Activated T-helper 1 cell treated with anti-CD3 and anti-CD28 coated beads, Interleukin-2, amount 50 U/mL, for 16 hours (primary cell): ENCODE measurements at places on chromosomes 2 and 18.
A peak's percentile ranks its signal among the peaks of the same experiment; 100 is the strongest.

DNA sequence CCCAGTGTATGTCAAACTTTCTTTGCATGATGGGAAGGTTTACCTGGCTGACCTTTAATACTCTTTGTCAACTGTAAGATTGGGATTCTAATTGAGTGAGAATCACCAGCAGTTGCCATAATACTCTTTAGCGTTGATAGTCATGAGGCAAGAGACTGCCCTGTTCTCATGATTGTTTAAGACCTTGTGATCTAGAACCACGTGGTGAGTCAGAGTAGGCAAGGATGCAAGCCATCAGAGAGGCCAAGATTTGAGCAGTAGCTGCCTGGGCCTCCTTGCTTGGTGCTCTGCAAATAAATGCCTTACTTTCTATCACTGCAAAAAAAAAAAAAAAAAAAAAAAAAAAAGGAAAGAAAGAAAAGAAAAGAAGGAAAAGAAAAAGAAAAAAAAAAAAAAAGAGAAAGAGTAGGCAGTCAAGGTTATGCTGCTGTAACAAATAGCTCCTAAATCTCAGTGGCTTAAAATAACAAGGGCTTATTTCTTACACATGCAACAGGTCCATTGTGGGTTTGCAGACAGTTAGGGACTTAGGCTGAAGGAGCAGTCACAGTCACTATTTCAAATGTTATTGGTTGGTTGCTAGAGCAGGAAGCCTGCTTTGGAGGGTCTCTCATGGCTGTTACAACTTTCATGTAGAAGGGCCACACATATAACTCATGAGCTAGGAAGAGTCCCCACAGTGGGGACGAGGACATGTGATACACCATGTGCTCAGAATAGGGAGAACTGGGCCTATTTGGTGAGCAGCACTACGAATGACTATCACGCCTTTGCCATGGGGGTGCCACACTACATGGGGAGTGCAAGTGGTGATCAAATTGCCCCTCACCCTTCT is 21.7 kb downstream of the IL1R2 start:
- no peak for DNase-seq

- DNase-seq, result no peak
These were observed 71.9 kb upstream of the NFU1 start for GRCh38 chr2:69509011-69509749.

DNA sequence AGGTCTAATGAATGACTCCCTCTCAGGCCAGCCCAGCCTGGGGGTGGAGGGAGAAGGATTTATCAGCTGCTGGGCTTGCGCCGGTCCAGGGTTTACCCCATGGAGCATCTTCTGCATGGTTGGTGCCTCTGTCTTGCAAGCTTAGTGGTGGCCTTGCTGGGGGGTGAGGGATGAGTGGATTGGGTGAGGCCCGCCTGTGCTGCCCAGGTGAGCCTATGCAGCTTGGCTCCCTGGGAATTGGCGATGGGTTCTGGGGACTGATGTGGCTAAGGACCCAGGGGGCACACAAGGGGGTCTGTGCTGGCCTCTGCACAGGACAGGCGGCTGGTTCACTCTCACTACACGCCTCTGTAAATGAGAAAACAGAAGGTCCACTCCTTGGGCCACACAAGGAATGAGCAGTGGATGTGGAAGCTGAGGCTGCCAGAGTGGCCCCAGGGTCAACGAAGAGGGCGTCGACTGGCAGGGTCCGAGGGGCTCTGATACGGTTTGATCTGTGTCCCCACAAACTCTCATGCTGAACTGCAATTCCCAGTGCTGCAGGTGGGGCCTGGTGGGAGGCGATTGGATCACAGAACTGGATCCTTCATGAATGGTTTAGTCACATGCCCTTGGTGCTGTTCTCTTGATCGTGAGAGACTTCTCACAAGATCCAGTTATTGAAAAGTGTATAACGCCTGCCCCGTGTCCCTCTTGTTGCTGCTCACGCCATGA is 151.6 kb upstream of the HDAC4 start:
- no peak for DNase-seq

GRCh38 chr18:34787931-34788532 is 77.9 kb downstream of the DTNA start:
- no peak for DNase-seq

- peak; percentile 18 for DNase-seq
These were observed 2.5 kb upstream of the CNDP2 start for GRCh38 chr18:74493689-74494088.

- DNase-seq, result no peak
These were observed 134.4 kb downstream of the MAIP1 start for GRCh38 chr2:200089756-200090109.

DNA sequence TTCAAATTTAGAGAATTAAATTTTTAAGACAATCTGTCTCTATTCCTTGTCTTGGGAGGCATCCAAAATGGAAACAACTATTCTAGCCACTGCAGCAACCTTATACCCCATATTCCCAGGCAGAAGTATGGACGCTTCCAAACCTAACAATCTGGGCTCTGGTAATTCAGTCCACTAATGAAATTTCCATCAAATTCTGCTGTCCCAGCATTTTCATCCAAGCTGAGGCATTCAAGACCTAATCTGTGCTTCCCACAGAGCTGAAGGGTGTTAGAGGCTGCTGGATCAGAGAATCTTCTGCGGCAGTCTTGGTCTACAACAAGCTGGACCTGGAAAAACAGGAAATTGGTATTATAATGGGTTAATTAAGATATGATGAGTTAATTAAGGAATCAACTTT is 42.5 kb upstream of the CYRIA start:
- DNase-seq, result no peak

GRCh38 chr2:203532957-203533658 is 2.0 kb downstream of the RAPH1 start:
- DNase-seq, result no peak

- DNase-seq, result no peak
These were observed 266.6 kb downstream of the ETAA1 start for GRCh38 chr2:67663776-67664175.

- DNase-seq, result no peak
These were observed 1.1 kb upstream of the FAM237A start for GRCh38 chr2:206641226-206641625.

DNA sequence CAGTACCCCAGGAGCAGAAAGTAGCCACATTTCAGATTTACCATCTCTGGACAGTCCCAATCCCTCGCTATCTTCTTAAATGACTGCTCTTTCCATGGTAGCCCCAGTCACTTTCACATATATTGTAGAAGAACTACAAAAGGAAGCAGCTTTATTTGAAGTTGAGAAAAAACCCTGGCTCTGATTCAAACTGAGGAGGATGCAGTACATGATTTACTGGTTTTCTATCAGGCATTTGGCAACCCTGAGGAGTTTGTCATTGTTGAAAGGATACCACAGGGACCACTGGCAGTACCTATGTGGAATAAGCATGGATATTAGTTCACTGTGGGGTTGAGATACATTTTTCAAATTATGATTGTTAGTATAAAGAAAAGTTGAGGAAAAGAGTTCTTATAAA is 640.9 kb upstream of the SETBP1 start:
- no peak for DNase-seq

DNA sequence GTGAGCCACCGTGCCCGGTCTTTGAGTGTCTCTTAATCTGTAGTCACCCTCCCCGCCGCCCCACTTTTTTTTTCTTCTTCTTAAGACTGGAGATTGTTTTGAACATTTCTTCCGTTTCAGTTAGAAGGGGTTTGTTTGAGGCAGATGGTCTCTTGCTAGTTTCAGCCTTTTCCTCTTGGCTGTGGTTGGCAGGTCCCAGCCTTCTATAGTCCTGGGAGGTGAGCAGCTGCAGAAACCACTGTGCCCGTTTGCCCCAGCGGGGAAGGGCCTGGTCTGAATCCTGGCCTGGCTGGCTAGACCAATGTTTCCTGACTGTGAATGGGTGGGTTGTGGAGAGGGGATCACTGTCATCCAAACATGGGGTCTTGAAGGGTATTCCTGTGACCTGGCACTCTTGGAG is 30.1 kb upstream of the MCFD2 start:
- DNase-seq, result no peak

DNA sequence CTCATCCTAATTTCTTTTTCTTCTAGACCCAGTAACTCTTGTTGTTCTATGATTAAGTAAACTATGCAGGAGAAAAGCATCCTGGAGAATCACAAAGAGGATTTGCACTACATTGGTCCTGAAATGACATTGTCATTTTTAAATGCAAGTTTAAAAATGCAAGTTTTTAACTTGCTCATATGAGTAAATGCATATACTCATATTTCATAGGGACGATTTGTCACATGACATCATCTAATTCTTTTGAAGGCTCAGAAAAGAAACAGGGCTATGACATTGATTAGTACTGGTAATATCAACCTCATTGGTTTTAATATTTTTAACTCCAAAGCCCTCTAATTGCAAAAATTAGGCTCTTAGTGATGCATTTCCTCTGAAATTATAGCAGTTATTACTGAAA is 324.4 kb downstream of the LRRTM1 start:
- no peak for DNase-seq

DNA sequence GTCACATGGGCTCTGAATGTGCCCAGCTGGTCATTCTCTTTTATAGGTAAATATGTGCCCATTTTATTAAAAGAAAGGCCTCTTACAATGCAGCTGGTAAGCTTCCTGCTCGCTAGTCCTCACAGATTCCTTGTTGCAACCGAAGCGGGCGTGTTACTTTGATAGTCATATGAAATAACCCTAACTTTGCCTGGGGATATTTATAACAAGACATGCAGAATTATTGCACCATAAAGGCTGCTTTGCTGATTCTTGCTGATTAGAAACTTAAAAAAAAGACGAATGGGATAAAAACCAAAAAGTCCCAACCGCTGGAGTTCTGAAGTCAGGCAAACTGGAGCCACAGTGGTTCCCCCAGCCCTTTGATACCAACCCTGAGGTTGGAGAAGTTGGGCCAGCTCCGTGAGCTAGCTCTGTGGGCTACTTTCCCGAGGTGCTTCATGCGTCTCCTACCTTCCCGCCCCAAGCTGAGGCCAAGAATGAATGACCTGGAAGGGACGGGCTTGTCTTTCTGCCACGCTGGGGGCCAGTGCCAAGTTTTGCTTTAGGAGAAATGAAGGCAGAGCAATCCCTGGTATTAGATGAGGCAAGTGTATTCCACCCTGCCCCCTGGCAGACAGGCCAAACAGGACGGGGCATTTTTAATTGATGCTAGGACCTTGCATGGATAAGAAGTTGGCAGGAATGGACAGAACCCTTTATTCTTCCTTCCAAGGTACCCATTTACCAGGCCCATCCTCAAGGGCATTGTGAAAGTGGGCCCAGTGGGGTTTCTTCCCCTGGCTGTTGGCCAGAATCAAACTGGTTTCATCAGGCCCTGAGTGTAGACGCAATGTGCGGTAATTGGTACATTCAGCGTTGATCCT is 140.4 kb downstream of the KCTD1 start:
- DNase-seq, result no peak

GRCh38 chr2:111171337-111171930 is 50.7 kb downstream of the BCL2L11 start:
- DNase-seq, result no peak

GRCh38 chr18:40058811-40059570 is 1896.0 kb upstream of the PIK3C3 start:
- DNase-seq, result no peak

GRCh38 chr2:149799013-149799705 is 211.6 kb upstream of the MMADHC start:
- no peak for DNase-seq

DNA sequence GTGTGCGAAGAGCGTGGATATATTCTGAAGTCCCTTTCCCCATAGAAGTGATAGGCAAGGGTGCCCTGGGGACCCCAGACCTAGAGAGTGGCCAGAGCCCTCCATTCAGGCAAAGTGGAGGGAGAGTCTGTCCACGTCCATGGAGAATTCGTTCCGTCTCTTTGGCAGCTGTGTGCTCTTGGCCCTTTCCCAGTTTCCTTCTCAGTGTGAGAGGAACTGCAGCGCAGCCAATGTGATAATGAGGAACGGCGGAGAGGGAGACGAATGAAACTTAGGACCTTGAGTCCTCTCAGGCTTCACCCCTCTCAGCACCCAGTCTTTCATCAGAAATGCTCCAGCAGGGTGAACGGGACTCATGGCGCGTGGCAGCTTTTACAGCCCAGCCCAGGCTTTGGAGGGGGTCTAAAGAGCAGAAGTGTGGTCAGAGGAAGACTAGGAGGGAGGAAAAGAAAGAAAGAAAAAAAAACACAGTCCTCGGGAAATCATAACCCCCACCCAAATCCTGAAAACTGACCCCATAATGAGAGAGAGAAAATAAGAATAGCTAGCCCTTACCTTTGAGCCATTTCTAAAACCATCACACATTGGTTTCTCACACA is 95.0 kb upstream of the RIOK3 start:
- DNase-seq, result no peak

- DNase-seq, result no peak
These were observed 242.9 kb upstream of the TMEFF2 start for GRCh38 chr2:192437653-192438052.

DNA sequence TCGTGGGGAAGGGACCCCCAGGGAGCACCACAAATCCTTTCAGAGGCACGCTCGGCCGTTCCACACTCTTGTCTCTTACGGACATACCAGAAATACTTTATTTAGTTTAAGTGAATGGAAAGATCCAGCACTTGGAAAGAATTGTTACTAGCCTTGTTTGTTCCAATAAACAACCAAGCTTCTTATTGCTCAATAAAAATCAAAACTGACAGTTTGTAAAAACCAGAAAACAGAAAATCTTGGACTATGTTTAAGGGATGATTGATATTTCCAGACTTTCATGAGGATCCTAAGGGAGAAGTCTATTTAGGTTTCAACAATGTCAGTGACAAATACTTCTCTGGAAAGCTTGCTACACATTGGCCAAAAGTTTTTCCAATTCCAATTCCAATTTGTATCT is 31.6 kb upstream of the CCBE1 start:
- DNase-seq, result no peak

DNA sequence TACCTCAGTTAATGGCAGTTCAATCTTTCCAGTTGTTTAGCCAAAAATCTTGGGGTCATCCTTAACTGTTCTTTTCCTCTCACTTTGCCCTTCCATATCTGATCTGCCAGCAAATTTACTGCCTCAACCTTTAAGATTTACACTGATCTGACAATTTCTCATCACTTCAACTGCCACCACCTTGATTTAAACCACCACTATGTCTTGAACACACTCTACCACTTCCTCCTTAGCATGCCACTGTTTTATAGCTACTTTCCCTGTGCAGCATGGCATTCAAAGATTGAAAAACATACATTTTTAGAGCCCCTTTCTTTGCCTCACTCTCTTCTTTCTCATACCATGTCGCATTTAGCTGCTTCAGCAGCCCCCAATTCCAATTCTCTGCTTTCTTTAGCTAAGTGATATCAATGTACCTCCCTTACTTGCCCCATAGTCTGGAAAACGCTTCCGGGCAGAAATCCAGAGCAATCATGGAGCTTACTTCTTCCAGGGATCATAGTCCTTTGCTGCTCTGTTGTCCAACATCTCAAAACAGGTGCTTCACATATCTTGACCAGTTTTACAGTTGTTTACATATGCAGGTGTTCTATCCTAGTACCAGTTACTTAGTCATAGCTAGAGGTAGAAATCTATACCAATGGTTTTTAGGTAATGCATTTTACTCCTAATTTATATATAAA is 10.9 kb downstream of the PGAP1 start:
- DNase-seq, result no peak
